ENCODE measurements at places on chromosomes 7 and 10.

- peak; percentile 98 for DNase-seq
Measured at GRCh38 chr10:89373916-89374711, 3.7 kb upstream of the IFIT1B start.

GRCh38 chr7:158388928-158389327 lies 198.7 kb downstream of the PTPRN2 start:
- no peak for DNase-seq

DNA sequence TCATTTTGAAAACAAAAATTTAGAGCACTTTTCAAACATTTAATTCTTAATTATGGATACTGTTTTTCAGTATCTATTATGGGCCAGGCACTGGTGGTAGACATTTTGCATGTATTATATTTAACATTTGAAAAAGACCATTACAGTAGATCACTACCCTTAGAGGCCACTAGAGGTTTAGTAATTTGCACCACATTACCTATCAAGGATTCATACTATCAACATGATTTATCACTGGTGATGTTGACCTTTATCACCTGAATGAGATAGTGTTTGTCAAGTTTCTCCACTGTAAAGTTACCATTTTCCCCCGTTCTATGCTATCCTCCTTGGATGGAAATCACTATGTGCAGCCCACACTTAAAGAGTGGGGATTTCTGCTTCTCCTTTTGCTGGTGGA lies 4.4 kb upstream of the SNX13 start:
- DNase-seq = no peak

DNA sequence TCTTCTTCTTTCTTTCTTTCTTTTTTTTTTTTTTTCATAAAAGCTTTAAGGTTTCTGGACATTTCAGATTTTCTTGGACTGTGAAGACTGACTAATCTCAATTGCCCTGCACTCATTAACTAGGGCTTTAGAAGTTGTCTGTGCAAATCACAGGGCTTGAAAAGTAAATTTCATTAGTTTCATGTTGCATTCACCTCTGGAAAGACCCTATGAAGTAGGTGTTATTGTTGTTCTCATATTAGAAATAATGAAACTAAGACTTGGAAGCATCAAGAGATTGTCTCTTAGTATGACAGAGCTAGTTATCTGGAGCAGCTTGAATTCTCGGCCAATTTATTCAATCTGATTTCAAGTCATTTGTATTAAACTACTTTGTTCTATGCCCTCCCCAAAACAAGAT lies 28.2 kb upstream of the SEMA3D start:
- DNase-seq = no peak

- no peak for DNase-seq
Measured at GRCh38 chr7:108248418-108248817, 118.3 kb upstream of the LAMB4 start.

Data from globus pallidus (tissue), 1 donor.